Right hindlimb (tissue), 1 donor: ENCODE measurements at places on chromosomes 1 and 21.

DNA sequence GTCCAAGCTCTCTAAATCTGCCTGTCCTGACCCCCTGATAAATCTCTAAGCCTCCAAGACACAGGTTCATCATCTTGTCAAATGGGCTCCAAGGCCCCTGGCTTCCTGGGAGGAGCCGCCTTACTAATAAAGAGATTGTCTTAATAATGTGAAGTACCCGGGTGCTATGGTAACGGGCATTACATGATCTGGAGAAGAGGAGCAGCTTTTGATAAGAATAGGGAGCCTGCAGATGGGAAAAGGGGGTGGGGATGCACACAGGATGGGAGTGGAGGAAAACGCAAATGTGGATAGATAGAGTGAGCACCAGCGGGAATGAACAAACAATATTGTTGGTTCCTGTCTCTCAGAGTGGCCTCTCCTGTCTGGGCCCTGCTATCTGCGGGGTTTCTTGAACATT, 11.9 kb upstream of the RXRG start:
- no peak for DNase-seq

GRCh38 chr21:39803393-39803792, 58.4 kb downstream of the IGSF5 start:
- no peak for DNase-seq

GRCh38 chr1:56975446-56975845, 9.6 kb upstream of the C8B start:
- no peak for DNase-seq

DNA sequence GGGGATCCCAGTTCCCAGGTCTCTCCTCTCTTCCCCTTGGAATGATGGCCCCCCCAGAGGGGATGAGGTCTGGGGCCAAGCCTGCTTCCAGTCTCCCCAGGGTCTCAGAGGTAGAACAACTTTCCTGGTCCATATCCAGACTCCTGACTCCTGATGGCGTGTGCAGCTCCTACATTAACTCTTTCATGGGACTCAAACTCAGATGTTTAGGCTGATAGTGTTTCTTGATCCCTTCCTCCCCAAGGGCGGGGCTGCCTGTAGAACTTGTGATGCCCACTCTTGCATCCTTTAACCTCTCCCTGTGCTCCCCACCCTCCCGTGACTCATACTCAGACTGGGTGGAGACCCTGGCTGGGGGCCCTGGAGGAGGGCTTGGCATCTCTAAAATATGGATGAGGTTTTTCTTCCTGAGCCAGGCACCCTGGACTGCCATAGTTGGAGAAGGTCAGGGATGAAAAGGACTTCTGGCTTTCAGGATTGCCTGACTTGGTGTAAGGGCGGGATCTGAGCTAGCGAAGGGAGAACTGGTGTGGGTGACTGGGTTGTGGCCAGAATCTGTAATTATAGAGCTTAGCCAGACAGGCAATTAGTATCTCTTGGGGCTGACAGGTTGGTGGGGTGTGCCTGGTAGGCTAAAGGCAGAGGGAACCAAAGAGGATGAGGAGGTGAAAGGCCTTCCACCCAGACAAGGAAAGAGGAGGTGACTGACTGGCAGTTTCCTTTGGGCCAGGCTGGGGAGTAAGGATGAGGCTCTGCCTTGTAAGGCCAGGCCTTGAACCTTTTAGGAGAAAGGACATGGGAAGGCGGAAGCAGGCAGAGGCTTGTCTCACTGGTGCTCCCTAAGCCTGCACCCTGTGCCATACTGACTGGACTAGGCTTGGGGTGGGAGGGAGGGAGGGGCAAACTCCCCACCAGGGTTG, 1.5 kb downstream of the ATP8B2 start:
- DNase-seq, result peak; percentile 74

DNA sequence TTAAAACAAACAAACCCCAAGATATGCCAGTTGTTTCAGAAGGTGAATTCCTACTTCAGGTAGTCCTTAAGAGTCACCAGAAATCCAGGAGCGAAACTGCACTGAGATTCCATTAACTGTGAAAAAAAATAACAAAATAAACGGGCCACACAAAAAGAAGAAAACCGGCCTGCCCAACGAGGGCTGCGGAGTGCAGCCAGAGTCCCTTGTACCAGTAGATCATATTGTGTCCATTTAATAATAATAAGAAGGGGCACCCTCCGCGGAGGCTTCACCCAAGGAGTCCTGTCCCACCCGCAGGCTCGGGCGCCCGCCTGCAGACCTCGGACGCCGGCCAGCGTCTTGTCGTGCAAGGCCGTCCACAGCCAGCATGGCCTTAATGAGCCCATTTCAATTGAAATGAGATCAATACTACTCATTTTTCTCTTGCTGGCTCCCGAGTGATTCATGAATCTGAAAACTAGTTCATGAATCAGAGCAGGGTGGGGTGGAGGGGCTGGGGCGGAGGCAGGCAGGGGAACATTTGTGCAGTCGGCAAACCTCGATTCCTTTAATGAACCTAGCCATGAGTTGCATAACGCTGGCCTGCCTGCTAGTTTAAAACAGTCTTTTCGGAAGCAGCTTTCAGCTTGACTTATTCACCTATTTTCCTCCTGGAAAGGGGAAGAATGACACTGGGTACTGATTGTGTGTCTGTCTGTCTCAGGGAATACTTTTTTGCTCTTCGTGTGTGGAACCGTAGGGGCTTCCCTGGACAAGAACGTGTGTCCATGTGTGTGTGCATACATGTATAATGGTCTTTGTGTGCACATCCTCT, 113.1 kb upstream of the IRF2BP2 start:
- peak; percentile 88 for DNase-seq

GRCh38 chr1:209751627-209752231, 4.1 kb upstream of the TRAF3IP3 start:
- no peak for DNase-seq

GRCh38 chr1:11285883-11286734, 13.1 kb downstream of the UBIAD1 start:
- no peak for DNase-seq
